Smooth muscle cell of trachea (primary cell): ENCODE measurements at places on chromosomes 13 and 19. TPM values are rescaled to one million over a fixed set of nuclear protein-coding genes. Genes with fewer than 3 reads are reported as not detected.

The FARSA gene
- 46.3 and 80.1 TPM in 2 replicates for total RNA-seq

The APOC1 gene
- 0.58 and 0.99 TPM in 2 replicates for total RNA-seq

The LIN37 gene
- total RNA-seq = 8.0 and 18.5 TPM in 2 replicates

The PPM1N gene
- 3.3 and 4.1 TPM in 2 replicates for total RNA-seq
